Stimulated activated CD8-positive, alpha-beta memory T cell treated with anti-CD3 and anti-CD28 coated beads, Interleukin-4, amount 100 ng/mL, for 1 hour (primary cell): ENCODE measurements at places on chromosomes 6 and 20.

DNA sequence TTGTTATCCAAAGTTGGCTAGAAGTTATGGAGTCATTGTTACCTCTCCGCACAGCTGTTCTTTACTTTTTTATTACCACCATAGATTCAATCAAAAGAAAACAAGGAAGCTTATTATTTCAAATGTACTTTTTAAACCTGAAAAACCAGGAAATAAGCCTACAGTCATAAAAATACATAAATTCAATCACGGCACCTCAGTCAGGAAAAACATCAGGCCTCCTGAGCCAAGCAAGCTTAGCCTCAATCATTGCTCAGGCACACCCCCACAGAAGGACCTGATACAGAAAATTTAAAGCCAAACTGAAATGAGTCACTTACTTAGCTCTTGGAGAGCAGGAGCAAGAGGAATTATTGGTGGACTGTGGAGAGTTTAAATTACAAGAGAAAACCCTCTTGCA lies 44.3 kb downstream of the MARCKS start:
- DNase-seq: no peak

DNA sequence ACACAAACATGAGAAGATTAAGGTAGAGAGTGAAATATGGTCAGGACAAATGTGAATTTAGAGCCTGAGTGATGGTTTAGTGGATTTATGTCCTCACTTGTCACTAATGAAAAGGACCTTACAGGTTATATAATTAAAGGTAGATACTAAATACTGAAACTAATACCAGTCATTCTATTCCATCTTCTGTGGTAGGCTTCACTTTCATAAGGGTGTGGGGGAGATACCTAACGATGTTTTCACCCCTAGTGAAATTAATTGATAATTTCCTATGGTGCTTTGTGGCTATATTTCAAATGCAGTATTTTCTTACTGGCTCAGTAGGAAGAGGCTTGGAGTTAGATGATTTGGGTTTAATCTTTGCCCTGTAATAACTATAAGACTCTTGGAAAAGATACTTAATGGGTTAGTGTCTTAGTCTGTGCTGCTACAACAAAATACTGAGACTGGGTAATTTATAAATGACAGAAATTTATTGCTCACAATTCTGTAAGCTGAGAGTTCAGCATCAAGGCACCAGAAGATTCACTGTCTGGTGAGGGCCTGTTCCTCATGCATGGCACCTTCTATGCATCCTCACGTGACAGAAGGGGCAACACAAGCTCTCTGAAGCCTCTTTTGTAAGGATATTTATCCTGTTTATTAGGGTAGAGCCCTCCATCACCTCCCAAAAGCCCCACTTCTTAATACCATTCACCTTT lies 21.3 kb downstream of the RNF217 start:
- no peak for DNase-seq

GRCh38 chr6:13049666-13050254 lies 278.6 kb downstream of the TBC1D7 start:
- no peak for DNase-seq

- no peak for DNase-seq
Observed at GRCh38 chr20:10652660-10653261, 21.0 kb downstream of the JAG1 start.

DNA sequence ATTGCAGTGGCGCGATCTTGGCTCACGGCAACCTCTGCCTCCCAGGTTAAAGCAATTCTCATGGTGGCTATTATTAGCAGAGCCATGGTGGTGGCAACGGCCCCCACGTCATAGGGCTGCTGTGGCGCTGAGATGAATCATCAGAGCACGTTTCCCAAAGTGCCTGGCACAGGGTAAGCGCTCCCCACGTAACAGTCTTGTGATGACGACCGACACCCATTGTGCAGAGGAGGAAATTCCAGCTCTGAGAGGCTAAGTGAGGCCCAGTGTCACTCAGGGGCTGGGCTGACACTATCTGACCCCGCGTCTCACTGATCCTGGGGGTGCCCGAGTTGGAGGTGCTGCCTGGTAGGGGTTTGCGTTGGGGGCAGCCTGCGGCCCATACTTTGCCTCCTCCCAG lies 16.2 kb downstream of the SUN5 start:
- DNase-seq: no peak

- no peak for DNase-seq
Observed at GRCh38 chr6:150143516-150144293, 861 bp downstream of the PPP1R14C start.

GRCh38 chr6:15044146-15044882 lies 201.6 kb upstream of the JARID2 start:
- DNase-seq: no peak

GRCh38 chr6:6333501-6333900 lies 13.0 kb upstream of the F13A1 start:
- no peak for DNase-seq

GRCh38 chr6:34608321-34609091 lies 52.4 kb upstream of the SPDEF start:
- DNase-seq: no peak

DNA sequence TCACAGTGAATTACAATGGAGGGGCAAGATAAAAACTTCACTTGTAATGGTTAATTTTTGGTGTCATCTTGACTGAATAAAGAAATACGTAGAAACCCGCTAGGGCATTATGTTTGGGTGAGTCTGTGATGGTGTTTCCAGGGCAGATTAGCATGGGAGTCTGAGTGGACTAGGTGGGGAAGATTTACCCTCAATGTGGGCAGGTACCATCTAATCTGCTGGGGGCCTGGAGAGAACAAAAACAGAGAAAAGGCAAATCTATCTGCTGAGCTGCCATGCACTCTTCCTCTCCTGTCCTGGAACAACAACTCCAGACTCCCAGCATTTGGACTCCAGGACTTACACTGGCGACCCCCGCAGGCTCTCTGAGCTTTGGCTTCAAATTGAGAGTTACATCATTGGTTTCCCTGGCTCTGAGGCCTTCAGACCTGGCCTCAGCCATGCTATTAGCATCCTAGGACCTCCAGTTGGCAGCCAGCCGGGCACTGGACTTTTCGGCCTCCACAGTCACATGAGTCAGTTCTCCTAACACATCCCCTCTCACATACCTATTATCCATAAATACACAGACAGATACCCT lies 19.7 kb downstream of the NINL start:
- no peak for DNase-seq

DNA sequence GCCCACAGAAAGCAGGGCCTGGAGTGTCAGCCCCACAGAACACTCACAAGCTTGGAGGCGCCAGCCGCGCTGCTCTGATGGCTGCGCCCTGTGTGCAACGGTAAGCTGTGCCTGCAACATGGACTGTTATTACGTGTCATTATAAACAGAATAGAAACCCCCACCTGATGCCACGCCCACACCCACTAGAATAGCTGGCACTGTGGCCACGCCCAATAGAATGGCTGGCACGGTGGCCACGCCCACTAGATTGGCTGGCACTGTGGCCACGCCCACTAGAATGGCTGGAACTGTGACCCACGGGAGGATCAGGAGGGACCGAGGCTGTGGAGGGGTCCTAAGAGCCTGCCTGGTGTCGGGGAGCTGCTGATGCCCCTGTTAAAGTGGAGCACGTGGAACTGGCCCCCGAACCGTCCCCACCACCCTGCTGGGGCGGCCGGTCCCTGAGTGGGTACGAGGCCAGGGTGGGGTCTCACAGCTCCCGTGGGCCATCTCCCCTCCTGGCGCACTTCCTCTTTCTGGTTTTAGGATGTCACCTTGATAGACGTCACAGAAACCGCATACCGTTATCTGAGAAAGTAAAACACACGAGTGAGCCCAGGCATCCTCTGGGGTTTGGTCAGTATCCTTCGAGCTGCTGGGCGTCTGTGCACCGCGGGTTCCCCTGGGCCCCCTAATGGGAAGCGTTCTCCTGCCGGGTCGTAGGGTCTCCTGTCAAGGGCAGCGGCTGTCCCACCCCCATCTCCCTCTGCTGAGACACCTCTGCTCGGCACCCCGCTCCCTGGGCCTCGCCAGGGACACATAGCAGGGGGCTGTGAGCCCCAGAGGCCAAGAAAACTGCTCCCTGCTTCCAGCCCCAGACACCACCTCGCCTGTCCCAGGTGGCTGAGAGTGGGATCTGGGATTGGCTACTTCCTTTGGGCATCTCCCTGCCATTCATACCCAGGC lies 25.4 kb downstream of the SLC17A9 start:
- DNase-seq: peak; percentile 41

GRCh38 chr6:144314562-144314961 lies 29.4 kb downstream of the UTRN start:
- no peak for DNase-seq

- DNase-seq: no peak
Observed at GRCh38 chr6:6721606-6722005, 133.1 kb downstream of the LY86 start.

DNA sequence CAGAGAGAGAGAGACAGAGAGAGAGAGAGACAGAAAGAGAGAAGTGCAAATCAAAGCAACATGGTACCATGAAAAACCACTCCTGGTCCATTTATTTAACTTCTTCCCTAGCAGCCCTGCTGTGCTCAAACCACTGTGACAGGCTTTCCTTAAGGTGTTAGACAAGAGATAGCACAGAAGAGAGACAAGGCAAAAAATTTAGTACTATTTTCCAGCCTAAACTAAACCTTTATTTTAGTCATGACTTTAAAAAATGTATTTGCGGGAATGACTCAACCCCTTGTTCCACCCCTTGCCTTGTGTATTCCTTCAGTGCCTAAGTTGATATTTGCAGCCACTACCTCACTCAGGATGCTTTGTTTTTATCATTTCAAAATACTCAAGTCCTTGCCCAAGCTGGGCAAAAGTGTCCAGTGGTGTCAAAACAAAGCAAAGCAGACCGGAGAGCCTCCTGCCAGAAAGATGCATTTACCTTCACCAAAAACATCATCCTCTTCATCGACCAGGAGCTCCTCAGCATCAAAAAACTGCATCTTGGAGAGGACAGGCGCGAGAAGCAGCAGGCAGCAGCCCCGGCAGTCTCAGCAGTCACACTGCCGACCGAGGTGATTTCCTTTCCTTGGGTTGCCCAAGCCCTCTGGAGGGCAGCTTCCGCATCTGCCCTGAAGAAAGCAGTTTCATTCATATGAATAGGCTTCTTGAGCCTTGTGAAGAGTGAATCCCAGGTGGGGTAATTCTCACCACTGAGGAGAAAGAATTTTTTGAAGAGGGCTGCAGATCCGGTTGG lies at the start of gene RIPOR2:
RIPOR2 (minus strand) TSS at position 595 of the 787 bp plus-strand sequence; CDS start at position 533, 62 bp downstream.
- DNase-seq: peak; percentile 47

DNA sequence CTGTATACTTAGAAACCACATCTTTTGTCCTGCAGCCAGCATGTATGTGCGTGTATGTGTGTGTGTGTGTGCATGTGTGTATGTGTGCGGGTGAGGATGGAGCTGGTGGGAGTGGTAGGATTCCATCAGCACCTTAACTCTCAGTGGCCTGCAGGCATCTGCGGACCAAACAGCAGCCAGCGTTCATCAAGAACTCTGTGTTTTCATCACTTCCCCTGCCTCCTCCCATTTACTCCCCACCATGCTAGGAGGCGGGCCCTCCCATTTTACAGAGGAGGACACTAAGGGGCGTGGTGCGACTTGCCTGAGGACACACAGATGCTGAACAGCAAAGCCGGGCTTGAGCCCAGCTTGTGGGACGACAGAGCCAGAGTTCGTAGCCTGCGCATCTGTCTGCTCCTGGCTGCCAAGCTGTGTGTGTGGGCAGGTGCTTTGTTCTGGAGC lies 8.9 kb downstream of the VSTM2L start:
- no peak for DNase-seq

DNA sequence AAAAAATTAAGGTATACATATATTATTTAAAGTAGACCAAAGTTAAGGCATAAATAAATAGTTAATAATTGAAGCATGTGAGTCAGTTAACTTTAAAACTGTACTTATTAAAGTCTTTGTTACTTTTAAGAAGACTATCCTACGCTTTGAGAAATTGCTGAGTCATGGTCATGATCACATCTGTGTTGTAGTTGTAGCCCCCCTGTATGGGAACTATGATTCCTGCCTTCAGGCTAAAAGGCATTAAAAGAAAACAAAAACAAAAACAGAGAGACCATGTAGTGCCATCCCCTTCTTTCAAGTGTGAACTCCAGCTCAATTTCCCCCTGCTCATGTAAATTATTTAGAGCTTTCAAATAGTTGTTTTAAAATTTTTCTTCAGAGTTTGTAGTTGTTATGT lies 123.4 kb downstream of the FLRT3 start:
- no peak for DNase-seq

GRCh38 chr6:150745896-150746295 lies 119.6 kb upstream of the MTHFD1L start:
- DNase-seq: no peak

DNA sequence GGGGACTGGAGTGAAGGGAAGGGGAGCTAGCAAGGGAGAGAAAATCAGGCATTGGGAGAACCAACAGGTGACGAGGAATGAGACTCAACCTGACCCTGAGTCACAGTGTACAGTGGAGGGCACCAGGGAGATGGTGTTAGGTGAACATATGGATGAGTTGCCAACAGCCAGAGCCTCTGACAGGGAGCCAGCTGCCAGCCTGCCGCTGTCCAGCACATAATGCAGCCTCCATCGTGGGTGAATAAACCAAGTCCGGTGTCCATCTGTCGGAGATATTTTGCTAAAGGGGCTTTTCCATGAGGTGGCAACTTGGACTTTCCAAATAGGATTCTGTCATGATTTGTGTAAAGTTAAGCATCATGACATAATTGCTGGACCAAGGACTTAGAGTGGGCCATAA lies 88.1 kb downstream of the CDH4 start:
- no peak for DNase-seq

GRCh38 chr6:39143238-39143930 lies 28.4 kb upstream of the SAYSD1 start:
- DNase-seq: no peak

DNA sequence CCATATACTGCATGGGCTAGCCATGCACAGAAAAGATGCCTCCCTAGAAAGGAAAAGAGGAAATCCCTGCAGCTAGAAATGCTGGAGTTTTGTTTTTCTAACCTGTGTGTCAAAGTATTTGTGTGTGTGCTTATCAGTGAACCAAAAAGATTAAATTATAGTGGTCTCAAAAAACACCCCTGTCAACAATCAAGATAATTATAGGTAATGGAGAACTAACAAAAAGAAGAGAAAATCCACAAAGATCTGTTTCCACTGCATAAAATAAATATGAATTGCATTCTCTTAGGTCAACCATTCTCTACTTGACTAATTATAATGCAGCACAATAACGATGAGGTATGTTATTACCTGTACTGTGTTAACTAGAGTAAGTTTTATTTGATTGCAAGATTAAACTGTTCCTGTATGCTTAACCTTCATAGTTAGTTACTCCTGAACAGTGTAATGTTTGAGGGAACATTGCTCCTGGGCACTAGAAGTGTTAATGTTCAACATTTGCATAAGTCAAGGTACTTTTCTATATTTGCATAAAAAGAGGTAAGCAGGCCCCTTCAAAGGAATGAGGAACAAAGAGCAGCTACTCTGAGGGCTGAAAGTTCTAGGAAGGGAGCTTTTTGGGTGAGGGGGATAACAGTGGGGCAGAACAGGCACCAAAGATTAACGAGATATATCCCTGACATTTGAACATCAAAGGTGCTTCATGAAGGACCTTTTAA lies 212.1 kb downstream of the BTBD9 start:
- DNase-seq: no peak

GRCh38 chr6:39276379-39276995 lies 37.7 kb downstream of the KCNK17 start:
- DNase-seq: no peak

GRCh38 chr6:12950976-12951375 lies 234.4 kb downstream of the PHACTR1 start:
- DNase-seq: no peak
